ENCODE measurements at places on chromosomes 5 and 9.

- peak; percentile 56 for DNase-seq
Observed at GRCh38 chr5:177111720-177112394, 21.7 kb upstream of the NSD1 start.

DNA sequence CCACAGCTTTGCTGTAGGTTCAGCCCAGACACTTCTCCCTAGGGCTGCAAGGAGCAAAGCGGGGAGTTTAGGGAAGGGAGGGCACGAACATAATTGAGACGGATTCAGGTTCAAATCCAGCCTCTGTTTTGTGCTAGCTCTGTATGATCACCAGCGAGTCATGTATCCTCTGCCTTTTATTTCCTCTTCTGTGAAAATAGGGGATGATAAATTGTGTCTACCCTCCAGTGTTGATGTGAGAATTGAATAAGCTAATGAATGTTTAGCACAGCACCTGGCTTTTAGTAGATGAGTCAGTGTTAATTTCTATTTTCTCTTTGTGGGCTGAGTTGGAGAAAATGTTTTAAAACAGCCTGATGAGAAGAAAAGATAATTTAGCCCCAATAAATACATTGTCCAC, 6.2 kb downstream of the MLANA start:
- DNase-seq = no peak

DNA sequence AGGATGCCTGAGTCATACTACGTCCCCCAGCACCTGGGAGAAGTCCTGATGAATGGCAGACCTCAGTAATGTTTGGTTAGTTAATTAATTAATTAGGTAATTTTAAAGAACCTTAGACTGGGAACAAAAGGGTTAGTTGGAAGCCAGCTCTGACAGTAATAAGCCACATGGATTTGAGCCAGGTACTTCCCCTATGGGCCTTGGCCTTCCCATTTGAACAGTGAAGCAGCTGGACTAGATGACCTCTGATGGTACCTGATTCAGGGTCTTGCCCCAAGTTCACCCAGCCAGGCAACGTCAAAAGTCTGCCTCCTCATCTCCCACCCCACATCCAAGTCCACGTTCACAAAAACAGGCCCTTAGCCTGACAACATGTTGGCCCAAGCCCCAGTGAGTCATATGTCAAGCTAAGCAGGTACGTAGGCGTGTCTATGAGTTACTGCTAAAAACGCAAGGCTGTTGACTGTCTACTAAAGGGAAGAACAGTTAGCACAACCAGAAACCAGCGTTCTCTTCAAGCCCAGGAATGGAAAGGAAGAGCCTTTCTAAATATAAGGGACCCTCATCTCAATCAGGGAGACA, 303.2 kb downstream of the ACTL7B start:
- no peak for DNase-seq

DNA sequence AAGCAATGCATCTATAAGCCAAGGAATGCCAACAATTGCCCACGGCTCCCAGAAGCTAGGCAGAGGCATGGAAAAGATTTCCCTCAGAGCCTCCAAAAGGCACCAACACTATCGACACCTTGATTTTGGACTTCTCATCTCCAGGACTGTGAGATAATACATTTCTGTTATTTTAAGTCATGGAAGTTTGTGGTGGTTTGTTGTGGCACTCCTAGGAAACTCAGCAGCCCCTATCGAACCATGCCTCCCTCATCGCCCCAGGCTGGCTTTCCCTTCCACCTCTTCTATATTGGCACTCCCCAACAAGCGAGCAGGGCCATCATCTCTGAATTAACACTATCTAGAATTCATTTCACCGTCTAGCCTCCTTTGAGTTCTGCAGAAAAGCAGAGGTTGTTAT, 33.7 kb upstream of the TAS2R1 start:
- DNase-seq = no peak

DNA sequence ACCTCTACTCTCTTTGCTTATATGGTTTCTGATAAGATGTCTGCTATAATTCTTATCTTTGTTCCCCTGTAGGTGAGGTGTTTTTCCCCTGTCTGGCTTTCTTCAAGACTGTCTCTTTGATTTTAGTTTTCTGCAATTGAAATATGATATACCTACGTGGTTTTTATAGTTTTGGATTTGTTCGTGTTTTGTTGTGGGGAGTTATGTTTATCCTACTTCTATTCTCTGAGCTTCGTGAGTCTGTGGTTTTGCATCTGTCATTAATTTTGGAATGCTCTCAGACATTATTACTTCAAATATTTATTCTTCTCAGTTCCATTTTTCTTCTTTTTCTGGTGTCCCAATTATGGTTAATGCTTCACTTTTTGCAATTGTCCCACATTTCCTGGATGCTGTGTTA, 521.3 kb downstream of the KCTD16 start:
- no peak for DNase-seq

DNA sequence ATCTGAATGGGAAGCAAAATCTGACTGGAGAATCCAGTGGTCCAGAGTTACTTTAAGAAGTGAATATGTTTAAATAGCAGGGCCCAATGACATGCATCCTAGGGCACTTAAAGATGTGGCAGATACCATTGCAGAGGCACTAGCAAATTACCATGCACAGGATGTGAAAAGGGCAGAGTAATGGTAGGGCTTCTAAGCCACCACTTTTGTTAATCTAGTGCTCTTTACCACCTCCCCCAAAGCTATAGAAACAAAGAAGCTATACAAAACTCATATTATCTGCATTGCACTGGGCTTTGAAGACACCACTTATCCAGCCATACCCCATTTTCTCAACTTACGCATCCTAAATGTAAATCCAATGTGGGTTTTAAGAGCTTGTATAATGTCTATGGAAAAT, 81.2 kb downstream of the ZCCHC7 start:
- no peak for DNase-seq

GRCh38 chr5:39992617-39993202, 567.9 kb upstream of the DAB2 start:
- DNase-seq = no peak

- no peak for DNase-seq
Observed at GRCh38 chr9:129840034-129840433, 4.8 kb downstream of the USP20 start.

GRCh38 chr5:81519217-81519905, 125.4 kb upstream of the ACOT12 start:
- no peak for DNase-seq

GRCh38 chr9:37290940-37291485, 131.5 kb upstream of the GRHPR start:
- no peak for DNase-seq

DNA sequence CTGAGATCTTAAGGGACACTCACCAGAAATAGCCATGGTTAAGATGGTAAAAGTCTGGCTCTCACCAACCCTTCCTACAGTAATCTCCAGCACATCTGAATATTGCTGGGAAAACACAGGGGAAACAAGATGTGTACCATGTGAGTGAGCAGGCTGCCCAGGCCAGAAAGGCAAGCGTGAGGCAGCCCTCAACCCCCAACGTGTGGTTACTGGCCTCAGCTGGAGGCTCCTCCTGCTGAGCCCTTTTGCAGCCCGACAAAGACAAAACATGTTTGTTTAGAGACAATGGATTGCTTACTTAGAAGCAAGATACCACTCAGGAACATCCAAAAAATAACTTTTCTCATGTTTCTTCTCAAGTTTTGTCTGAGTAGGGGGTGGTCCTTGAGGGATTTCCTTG, 16.6 kb downstream of the ZFP62 start:
- DNase-seq = no peak

GRCh38 chr5:148306446-148306845, 5.8 kb upstream of the SPINK7 start:
- no peak for DNase-seq

GRCh38 chr9:129649726-129650679, 8.1 kb upstream of the ASB6 start:
- no peak for DNase-seq

- DNase-seq = no peak
Observed at GRCh38 chr5:133035224-133035623, 8.9 kb upstream of the ZCCHC10 start.

- DNase-seq = no peak
Observed at GRCh38 chr5:36373527-36374086, 71.9 kb upstream of the RANBP3L start.

GRCh38 chr9:134902936-134903335, 14.8 kb downstream of the FCN1 start:
- no peak for DNase-seq

DNA sequence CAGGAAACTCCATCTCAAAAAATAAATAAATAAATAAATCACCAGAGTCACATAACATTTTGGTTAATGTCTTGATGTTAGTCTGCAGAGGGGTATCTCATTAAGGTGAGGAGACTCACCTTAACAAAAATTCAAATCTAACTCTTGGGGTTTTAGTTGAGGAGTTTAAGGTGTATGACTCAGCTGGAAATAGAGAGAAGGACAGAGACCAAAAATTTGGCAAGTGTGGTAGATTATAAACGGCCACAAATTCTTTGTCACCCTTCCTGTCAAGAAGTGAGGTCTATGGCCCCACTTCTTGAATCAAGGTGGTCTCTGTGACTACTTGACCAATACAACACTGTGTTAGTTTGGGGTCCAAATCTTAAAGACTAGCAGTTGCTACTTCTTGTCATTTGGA, 60.8 kb downstream of the TTC39B start:
- DNase-seq = no peak

DNA sequence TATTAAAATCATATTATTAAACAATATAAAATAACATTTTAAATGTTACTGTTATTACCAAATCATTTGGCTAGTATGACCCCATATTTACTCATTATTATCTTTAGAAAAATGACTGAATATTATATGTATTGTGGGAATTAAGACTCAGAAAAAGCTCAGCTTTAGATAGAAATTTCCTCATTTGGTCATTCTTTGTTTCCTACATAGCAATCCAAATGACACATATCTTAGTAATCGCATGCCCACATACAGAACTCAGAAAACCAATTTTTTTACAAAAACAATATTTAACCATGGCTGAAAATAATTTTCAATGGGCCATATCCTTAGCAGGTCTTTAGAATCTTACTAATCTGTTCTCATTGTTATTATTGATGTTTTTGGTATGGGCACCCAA, 53.8 kb upstream of the TSLP start:
- DNase-seq = no peak

DNA sequence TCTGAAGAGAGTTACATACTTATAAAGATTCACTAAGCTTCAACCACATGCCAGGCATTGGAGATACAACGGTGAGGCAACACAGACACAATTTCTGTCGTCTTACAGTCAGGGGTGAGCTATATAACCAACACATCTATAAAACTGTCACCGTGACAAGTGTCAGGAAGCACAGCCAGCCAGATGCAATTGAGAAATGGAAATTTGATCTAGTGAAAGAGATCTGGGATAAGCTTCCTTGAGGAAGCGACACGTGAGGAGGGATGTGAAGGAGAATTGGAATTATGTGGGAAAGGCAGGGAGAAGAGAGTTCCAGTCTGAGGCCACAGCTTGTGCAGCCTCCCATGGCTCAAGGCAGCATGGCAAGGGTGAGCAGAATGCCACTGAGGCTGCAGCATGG, 50.9 kb upstream of the ZNF354B start:
- no peak for DNase-seq

GRCh38 chr9:110148891-110149290, 59.1 kb downstream of the C9orf152 start:
- DNase-seq = no peak

DNA sequence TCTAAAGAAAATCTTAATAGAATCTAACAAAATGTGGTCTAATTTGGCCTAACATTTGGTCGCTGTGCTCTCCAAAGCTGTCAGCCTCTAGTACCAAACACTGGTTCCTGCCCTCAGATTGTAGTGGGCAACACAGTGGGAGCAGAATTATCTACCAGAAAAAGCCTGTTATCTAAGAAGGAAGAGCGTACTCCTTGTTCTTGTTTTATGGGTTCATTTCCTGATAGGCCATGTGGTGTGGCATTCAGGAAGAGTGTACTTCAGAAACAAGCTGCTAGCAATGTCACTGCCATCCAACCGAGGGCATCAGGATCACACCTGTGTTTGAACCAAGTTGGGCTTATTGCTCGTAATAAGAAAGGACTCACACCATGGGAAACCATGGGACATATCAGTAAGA, 487.9 kb upstream of the DAP start:
- no peak for DNase-seq

GRCh38 chr9:130192382-130192999, 20.3 kb downstream of the NCS1 start:
- DNase-seq = no peak

- no peak for DNase-seq
Observed at GRCh38 chr9:123354806-123355508, 1.0 kb upstream of the CRB2 start.

DNA sequence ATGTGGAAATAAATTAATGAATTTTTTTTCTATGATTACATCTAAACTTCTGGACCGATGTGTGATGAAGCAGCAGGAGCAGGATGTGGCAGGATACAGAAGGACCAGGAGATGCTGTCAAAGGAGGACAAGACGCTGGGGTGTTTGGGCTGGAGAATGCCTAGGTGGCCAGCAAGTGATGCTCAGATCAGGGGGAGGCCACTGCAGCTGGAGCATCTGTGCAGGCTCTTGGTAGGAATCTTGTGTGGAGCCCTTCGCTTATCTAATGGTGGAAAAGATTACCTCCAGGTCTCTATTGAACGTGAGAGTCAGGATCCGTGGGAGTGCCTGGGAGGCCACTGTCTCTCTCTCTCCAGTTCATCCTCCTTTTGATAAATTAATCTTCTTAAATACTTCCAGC, 79.8 kb downstream of the MRPL36 start:
- no peak for DNase-seq

GRCh38 chr9:129640086-129640870, 1.7 kb downstream of the ASB6 start:
- DNase-seq = no peak

DNA sequence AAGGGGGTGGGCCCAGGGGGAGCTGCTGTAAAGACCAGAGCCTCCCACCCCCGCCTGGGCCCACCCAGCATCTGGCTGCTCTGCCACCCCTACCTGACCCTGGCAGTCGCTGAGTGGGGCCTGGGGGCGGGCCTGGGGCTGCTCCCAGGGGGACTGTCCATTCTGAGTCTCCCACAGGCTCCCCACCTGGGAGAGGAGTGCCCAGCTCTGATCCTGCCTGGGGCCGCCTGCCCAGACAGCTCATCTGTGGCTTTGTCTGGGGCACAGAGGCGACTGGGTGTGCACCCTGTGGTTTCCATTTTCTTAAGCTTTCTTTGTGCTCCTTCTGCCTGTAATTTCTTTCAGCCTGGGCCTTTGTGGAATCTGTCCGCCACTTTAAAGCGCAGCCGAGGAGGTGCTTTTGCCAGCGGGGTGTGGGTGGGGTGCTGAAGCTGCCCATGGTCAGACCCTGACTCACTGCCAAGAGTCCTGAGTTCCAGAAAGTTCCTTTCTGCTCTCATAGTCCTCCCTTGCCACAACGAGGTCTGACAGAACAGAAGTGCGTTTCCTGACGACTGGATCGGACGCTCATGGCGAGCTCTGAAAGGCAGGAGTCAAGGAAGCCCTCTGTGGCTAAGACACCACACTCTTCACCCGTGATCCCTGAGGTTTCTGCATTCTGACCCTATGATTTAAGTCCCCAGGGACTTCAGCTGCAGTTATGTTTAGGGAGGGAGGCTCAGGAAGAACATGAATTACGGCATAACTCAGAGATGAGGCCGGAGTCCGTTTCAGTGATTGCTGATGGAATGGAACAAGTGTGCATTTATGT, 225.0 kb downstream of the FANCC start:
- DNase-seq = no peak

GRCh38 chr5:100697970-100698369, 162.8 kb downstream of the FAM174A start:
- DNase-seq = no peak
